K562 (cell line): ENCODE measurements at places on chromosomes 4 and X. TPM values are rescaled to one million over a fixed set of nuclear protein-coding genes. Genes with fewer than 3 reads are reported as not detected.

The FAM241A gene
- 5.0 and 5.4 TPM in 2 replicates for total RNA-seq

The PAGE2 gene
- 0.78 TPM in 1 of 2 replicates, not detected in the other for total RNA-seq

DNA sequence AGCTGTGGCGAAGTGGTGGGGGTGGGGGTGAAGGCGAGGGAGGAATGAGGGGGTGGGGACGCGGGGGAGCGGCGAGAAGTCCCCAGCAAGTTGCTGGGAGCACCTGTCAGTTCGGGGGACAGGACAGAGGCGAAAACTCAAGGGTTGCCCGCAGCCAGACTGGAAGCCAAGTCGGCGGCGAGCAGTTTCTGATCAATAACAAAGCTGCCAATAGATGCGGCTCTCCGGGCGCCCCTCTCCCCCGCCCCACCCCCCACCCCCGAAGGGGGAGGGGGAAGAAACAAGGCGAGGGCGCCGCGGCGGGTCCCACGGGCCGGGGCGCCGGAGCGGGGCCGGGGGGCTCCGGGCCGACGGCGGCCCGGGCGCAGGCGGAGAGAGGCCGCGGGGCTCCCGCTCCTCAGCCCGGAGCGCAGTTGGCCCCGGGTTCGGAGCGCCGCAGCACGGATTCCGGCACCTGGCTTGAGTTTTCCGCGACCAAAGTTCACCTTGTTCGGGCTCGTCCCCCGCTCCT, 379 bp downstream of the PDGFC start:
- no peaks in the 10 kb centered on the region for H3K27me3 ChIP-seq
- 0 out of 2 replicates have a peak, but pooled peaks cover 7% of the 10 kb centered on the region for H3K4me1 ChIP-seq
- H3K27ac ChIP-seq: no peak overlapping the region
- no peak for DNase-seq
- no peak overlapping the region for H3K4me3 ChIP-seq

- peaks cover 34% of the 10 kb centered on the region; the same call in 2 of the 3 replicates for H3K36me3 ChIP-seq
- H3K4me1 ChIP-seq: no peaks in the 10 kb centered on the region; the same call in 1 of the 3 replicates
- DNase-seq: no peak
- no peak overlapping the region for H3K4me3 ChIP-seq
- H3K27me3 ChIP-seq: no peaks in the 10 kb centered on the region
Observed at GRCh38 chr4:72319601-72320021, 249.4 kb downstream of the ADAMTS3 start.

The MUC7 gene
- total RNA-seq: not detected in 2 replicates
